CD4-positive, alpha-beta T cell treated with Interleukin-17A for 4 hours (primary cell): ENCODE measurements at places on chromosomes 7 and 10.

DNA sequence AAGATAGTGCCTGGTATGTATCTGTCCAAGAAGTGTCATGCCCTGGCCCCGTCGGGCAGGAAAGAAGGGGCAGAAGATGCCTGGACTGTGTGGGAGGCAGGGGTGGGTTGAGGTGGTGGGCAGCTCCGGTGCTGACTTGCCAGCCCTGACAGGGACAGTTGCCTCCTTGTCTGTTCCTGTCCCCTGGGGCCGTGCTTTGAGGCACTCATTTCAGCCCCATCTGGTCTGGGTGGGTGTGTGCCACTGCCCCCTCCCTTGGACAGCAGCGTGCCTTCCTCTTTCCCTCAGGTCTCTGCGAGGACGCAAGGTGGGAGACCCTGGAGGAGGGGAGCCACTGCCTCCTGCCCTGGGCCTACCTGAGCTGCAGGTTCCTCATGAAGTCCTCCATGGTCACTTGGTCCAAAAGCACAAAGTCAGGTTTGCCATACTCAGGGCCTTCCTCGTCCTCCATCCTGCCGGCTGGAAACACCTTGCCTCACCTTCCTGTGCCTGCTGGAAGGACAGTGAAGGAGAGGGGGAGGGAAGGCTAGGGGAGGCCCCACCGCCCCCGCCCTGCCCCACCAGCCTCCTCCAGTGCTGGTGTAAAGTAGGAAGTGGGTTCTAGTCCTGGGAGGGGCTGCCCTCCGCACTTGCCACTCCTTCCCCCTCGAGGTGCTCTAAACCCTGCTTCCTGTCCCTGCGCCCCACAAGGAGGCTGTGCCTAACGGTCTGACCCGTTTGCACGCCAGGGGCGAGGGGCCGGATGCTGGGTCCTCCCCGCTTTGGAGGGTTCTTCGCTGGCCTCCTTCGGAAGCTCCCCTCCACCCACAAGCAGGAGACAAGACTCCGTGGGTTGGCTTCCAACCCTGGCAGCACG, at the start of gene MYO1G:
TSS of gene MYO1G (minus strand) at position 505 of the 856 bp plus-strand sequence. CDS start at position 451, 54 bp downstream.
- DNase-seq: peak; percentile 91

DNA sequence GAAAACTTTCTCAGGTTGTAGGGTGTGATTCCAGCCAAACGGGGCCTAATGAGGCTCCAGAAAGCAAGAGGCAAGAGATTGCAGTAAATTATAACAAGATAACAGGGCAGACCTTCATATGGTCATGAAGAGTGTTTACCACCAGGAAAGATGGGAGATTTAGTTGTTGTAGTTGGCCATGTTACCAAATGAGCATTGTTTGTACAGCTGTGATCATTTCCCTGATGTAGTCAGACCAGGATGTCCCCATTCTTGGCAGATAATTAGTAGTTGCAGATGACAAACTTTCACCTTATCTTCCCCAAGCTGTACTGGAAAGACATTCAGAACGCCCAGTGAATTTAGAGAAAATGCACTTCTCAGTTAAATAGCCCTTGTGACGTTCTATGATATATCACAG, 630.8 kb downstream of the ANKRD7 start:
- no peak for DNase-seq

DNA sequence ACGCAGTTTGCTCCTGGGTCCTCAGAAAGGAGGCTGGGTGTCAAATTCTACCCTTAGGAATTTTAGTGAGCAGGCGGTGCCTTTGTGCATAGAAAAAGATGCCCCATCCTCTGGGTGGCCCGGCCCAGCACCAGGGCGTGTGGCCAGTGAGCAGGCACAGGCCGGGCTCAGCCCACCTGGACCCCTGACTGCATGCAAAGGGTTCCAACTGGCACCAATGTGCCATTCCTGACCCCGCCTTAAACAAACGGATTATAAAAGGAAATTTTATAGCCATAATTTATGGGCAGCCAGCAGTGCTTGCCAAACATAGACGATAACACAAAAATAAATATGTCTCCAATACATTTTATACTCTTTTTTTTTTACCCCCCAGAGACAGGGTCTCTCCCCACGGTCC, 40.1 kb upstream of the GNA12 start:
- DNase-seq: no peak

DNA sequence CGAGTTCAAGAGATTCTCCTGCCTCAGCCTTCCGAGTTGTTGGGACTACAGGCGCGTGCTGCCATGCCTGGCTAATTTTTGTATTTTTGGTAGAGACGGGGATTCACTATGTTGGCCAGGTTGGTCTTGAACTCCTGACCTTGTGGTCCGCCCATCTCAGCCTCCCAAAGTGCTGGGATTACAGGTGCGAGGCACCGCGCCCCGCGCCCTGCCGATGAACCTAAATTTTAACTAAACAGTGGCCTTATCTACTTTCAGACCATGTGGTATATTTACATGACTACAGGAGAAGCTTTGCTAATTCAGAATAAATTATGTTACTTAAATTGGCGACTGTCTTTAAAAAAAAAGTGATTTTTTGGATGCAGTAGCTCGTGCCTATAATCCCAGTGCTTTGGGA, 9.2 kb downstream of the SIRT1 start:
- DNase-seq: no peak

DNA sequence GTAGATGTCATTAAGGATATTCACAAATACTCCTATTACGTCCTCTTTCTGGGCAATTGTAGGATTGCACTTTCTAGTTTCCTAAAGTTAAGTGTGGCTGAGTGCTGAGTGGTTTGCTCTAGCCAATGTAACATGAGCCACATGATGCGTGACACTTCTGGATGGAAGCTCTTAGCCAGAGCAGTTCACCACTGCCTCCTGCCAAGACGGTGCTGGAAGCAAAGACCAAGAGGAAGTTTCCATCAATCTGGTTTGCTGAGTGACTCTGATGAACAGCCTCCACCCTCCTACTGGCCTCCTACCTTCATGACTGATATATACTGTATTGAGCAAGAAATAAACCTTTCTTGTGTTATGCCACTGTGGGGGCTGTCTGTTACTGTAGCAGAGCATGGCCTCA, 318.1 kb downstream of the KCNMA1 start:
- no peak for DNase-seq

- no peak for DNase-seq
Observed at GRCh38 chr10:55470840-55471239, 669.8 kb upstream of the PCDH15 start.

DNA sequence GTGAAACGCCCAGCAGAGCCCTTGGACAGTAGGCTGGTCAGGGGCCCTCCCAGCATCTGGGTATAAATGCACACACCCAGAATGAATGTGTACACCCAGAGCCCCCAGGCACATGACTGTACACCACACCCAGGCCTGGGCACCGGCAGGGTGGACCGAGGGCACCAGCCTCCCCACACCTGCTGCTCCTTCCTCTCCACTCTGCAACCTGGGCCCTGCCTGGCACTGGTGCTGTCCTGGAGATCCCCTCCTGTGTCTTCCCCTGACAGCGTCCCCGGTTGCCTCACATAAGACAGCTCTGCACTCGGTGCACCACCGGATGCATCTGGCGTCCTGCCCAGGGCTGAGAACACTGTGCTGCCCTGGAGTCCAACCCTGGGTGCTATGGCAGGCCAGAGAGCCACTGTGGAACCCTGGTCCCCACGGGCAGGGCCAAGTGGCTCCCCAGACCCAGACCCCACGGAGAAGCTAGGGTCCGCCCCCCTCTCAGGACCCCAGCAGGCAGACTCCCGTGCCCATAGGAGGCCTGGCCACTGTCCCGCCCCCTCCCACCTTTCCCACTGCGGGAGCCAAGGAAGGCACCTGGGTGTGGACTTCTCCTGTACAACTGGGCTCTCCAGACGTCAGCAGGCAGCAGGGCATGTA, 6.6 kb downstream of the RASGEF1A start:
- no peak for DNase-seq

- DNase-seq: no peak
Observed at GRCh38 chr10:49596836-49597235, 13.3 kb upstream of the SLC18A3 start.

DNA sequence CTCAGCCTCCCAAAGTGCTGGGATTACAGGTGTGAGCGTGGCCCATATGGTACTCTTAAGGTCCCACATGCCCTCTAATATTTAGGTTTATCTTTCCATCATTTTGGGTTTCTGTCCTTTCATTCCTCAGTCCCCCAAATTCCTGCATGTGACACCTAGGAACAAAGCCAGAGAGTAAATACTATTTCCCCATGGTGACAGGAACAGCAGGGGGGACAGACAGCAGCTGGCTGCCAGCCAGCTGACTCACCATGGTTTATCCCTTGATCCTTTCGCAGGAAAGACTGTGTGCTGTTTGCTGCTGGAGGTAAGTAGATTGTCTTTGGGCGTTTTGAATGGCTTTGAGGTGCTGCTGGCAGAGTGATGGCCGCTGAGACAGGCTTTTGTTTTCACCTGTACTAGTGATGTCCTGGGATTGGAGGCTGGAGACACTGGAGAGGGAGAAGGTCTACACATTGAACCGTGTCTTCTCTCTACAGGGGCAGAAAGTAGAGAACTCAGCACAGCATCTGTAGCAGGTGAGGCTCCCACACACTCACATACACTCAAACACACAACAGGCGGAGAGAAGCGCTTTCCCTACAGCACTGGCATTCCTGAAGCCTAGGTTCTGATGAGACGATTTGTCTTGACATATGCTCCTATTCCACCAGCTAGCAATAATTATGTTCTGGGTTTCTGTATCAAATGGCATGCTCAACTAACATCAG, 83.7 kb upstream of the EFCAB10 start:
- peak; percentile 17 for DNase-seq

GRCh38 chr7:140923358-140924006, 1.2 kb downstream of the BRAF start:
- no peak for DNase-seq

DNA sequence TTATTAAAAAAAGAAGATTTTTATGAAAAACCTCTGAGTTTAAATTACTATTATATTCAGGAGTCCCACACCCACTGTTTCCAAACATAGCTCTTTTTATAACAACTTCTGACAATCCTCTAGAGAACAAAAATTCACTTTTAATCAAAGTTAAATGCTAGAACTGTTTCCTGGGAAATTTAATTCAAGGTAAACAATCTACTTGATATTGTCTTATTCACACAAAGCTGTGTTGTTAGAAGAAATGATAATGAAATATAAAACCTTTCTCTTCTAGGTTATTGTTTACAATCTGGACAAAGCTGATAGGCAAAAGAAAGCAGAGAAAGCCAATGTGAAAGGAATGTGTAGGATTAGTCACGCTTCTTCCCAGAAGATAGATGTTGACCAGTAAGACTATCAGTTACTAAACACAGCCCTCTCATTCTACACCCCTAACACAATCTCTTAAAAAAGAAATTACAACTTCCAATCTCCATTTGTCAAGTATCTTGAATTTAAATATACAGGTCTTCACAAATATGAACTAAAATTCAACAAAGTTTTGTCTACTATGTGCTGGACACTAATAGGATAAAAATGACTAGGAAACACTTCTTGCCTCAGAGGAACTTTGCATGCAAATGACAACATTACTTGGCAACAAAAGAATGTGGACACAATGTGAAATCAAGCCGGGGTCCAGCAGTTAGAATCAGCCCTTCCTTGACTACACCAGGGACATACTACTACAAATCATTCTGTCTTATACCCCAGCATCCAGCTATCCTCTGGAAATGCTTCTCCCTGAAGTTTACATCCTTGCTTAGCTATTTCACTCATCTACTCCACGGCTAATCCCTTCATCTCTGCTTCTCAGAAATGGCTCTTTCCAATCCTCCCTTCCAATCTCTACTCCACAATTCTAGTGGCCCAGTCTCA, 123.7 kb downstream of the IMMP2L start:
- DNase-seq: no peak

DNA sequence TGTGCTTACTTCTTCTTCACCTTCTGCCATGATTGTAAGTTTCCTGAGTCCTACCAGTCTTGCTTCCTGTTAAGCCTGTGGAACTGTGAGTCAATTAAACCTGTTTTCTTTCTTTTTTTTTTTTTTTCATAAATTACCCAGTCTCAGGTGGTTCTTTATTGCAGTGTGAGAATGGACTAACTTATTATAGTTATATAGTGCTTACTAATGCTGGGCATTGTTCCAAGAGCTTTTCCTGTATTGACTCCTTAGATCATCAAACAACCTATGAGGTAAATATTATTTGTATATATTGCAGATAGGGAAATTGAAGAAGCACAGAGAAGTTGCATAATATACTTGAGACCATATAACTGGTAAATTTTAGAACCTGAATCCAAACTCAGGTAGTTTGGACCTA, 98.1 kb downstream of the MBL2 start:
- no peak for DNase-seq

GRCh38 chr10:96089670-96090462, 40.2 kb upstream of the ZNF518A start:
- peak; percentile 93 for DNase-seq

GRCh38 chr7:102203218-102203617, 83.5 kb upstream of the SH2B2 start:
- no peak for DNase-seq

GRCh38 chr7:15515252-15515651, 46.6 kb downstream of the AGMO start:
- DNase-seq: no peak

DNA sequence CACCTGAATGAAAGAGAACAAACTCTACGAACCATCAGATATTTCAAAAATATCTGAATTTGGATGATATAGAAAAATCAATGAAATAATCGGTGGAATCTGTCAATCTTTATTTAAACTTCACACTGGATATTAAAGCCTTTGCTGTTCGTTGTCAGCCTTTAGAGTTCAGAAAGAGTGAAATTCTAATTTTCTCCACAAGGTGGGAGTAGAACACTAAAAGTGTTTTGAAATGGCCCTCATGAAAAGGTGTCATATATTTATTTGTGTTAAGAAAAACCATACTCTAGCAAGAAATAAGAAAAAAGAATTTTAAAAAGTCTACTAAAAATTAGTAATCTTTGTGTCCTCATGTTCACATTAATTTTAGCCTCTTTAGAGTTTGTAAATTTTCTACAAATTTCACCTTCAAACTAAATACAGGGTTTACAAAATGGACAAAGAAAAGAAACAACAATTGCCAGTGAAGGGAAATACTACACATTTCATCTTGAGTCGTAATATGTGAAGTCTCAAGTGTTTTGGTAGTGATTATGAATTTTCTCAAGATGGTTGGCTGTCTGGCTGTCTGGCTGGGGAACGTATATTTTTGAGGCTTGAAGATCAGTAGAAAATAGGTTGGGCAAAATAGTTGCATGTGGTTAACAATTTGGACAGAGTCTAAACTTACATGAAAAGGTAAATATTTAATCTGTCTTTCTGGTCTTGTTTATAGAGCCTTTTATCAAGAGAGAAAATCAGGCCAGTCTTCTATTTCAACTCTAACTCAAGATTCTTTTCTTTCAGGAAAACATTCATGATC, 43.7 kb downstream of the DNAJB9 start:
- no peak for DNase-seq

- DNase-seq: no peak
Observed at GRCh38 chr7:45700556-45700955, 126.4 kb downstream of the ADCY1 start.

- DNase-seq: no peak
Observed at GRCh38 chr10:28457110-28457509, 75.8 kb upstream of the WAC start.

GRCh38 chr10:127227663-127228062, 31.3 kb upstream of the INSYN2A start:
- no peak for DNase-seq

DNA sequence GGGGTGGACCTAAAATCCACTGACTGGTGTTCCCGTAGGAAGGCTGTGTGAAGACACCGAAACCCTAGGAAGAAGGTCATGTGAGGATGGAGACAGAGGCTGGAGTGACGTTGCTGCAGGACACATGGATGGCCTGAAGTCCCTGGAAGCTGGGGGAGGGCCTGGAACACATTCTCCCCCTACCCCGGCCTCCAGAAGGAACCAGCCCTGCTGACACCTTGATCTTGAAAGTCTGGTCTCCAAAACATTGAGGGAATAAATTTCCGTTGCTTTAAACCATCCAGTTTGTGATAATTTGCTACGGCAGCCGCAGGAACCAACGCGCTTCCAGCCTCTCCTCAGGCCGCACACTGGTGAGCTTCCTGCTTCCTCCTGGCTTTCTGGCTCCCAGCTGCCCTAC, 288.2 kb downstream of the GLRX3 start:
- no peak for DNase-seq
